ENCODE measurements at places on chromosomes 7 and 10.

DNA sequence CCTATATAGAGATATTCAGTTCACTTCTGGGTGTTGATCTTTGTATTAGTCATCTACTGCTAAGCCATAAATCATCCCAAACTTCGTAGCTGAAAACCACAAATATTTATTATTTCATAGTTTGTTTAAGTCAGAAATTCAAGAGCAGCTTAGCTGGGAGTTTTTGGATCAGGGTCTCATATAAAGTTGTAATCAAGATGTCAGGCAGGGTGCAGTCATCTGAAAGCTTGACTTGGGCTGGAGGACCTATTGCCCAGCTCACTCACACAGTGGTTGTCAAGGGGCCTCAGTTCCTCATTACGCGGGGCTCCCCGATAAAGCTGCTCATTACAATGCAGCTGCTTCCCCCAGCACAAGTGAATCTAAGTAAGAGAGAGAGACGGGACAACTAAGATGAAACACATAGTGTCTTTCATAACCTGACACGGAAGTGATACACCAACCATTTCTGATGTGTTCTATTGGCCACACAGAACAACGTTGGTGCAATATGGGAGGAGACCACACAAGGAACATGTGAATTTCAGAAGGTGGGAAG lies 15.7 kb downstream of the PPP1R3C start:
- DNase-seq = no peak

DNA sequence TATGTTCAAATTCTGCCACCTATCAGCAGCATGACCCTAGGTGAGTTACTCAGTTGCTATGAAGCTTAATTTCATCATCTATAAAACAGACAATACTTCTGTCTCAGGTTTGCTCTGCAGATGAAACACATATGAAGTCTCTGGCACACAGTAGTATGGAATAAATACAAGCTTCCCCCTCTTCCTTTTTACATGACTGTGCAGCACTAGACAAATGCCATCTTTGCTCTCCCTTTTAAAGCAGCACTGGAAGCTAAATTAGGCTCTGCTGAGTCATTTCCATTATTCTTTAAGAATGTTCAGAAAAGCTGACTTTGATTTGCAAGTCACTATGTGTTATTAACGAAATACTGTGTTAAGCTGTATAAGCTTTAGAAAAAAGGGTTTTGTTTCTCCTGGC lies 40.7 kb upstream of the ANAPC16 start:
- no peak for DNase-seq

GRCh38 chr10:104359811-104360210 lies 6.2 kb downstream of the CFAP58 start:
- no peak for DNase-seq

DNA sequence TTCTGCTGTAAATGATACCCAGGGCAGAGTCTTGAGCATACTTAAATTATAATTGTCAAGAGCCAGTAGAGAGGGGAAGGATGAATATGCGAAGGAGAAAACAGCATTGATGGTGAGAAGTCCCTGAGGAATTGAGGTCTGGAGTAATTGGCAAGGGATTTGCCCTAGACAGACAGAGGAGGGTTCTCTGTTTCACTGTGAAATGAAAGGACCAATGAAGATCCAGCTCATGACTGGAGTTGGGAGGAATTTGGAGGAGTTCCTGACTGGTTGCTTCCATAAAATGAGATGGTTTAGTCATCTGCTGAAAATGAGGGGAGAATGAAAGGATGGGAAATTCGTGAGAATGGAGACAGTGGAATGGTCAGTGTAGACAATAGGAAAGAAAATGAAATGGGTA lies 6.8 kb downstream of the PRPF18 start:
- no peak for DNase-seq

- DNase-seq = no peak
Observed at GRCh38 chr7:30074422-30075030, 46.3 kb downstream of the PLEKHA8 start.

DNA sequence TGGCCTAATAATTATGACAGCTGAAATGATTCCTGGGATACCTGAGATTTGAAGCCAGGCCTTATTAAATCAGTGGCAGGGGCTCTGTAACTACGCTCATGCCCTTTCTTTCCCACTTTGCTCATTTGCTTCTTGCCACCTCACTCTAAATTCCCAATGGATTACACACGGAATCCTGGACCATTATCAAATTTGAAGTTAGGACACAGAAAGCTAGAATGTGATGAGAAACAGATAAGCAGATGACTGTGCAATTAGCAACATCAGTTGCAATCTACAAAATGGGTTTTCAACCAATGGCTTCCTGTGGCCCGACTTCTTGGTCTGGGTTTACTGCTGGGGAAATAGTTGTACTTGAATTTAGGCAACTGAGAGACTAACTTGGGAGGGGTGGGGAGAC lies 374.3 kb downstream of the INHBA start:
- DNase-seq = no peak

- DNase-seq = no peak
Observed at GRCh38 chr7:85940798-85941197, 702.9 kb upstream of the GRM3 start.

Measured in NCI-H1048 (cell line).